ENCODE measurements at places on chromosomes 1 and 21.

DNA sequence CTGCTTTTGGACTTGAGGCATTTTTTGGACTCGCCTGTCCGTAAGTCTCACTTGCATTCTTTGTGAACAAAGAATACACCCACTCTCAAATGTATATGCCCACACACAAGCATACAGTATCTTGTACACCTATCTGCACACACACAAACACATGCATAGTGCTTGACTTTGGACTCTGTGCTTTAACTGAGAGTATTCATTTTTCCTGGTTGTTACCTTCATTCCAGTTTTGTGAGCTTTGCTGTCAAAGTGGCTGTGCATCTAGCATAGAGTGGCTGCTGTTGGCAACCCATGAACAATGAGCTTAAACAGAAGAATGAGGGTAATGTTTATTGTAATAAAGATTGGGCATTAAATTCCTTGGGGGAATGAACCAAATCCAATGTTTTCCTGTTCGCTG, 199.0 kb downstream of the PDE4B start:
- DNase-seq = no peak

DNA sequence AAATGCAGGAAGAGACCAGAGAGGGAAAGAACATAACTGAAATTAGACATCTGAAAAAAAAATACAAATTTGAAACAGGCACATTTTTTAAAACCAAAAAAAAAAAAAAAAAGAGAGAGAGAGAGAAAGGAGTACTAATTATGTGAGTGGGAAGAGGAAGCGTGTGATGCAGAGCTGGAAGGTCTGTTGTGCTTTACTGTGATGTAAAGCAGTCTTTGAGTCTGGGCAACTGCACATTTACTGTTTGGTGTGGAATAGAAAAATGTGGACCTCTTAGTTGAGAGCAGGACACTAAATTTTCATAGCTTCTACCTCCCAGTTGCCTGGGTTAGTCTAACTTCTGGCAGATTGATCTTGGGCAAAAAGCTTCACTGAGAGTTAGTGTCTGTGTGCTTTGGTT, 16.5 kb downstream of the LHX9 start:
- DNase-seq = no peak

DNA sequence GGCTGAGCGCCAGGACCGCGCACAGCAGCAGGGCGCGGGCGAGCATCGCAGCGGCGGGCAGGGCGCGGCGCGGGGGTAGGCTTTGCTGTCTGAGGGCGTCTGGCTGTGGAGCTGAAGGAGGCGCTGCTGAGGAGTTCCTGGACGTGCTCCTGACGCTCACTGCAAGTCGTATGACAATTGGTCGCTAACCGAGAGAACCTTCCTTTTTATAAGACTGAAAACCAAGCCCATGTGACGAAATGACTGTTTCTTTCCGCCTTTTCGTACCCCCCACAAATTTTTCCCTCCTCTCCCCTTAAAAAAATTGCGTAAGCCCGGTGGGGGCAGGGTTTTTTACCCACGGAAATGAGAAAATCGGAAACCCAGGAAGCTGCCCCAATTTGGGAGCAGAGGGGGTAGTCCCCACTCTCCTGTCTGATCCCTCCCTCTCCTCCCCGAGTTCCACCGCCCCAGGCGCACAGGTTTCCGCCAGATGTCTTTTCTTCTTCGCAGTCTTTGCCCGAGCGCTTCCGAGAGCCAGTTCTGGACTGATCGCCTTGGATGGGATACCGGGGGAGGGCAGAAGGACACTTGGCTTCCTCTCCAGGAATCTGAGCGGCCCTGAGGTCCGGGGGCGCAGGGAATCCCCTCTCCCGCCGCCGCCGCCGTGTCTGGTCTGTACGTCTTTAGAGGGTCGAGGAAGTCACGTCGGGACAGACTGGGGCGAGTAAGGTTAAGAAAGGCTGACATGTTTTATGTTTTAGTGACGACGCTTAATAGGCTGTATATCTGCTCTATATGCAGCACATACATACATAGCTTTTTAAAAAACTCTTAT, at the start of gene PTGS2:
Gene PTGS2 (minus strand): TSS at position 179 of the 817 bp plus-strand sequence. CDS start 133 bp downstream, at position 46.
- no peak for DNase-seq

- no peak for DNase-seq
These were observed 12.2 kb upstream of the CDC42BPA start for GRCh38 chr1:227330279-227331076.

GRCh38 chr1:14310476-14310875, 288.0 kb upstream of the KAZN start:
- DNase-seq = no peak

DNA sequence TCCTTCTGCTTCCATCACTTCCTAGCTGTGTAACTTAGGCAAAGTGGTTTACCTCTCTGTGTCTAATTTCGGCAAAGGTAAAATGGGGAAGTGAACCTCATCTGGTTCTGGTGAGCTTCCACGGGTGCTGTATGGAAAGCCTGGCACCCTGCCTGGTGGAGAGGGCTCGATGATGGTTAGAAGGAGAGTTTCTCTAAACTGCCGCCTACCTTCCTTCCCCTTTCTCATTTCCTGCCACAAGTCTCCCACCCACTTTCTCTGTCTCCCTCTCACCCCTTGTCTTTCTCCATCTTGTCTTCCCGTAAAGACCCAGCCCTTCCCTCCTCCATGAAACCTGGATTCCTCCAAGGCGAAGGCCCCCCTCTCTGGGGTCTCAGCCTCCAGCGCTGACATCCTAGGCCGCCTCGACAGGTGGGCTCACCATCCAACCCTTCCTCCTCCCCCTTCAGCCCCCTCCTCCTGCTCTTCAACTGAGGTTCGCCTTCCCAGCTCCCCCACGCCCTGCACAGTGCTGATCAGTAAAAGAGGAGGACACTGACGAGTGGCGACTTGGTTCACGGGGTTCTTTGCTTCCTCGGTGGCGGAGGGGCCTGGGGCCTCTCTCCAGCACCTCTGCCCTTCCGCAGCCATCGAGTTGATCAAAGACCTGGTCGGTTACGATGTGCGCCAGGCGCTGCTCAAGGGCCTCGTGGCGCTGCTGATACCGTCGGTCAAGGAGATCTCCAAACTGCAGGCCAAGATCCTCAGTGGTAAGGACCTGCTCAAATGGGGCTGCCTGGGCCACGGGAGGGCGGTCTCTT, 7.3 kb downstream of the RNU5D-1 start:
- DNase-seq = no peak

GRCh38 chr1:238648751-238649150, 737.6 kb upstream of the CHRM3 start:
- DNase-seq = no peak

DNA sequence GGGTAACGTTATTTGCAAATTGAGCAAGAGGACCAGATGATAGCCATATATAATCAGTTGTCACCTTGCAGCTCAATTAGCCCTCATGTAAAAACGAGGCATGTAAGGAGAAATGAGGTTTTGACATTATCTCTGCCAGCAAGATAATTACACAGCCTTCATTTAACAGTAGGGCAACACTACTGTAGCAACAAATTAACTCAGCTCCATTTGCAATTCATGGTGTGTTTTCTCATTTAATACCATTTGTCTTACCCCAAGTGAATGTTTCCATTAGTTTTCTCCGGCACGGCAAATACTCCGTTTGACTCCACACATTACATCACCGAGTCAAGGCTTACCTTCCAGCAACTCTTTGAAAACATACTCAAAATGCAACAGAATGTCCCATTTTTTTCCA, 66.7 kb downstream of the GPATCH2 start:
- no peak for DNase-seq

GRCh38 chr1:160116283-160117147, 956 bp downstream of the ATP1A2 start:
- DNase-seq = no peak

GRCh38 chr1:111736548-111737215, 2.5 kb downstream of the INKA2 start:
- no peak for DNase-seq

DNA sequence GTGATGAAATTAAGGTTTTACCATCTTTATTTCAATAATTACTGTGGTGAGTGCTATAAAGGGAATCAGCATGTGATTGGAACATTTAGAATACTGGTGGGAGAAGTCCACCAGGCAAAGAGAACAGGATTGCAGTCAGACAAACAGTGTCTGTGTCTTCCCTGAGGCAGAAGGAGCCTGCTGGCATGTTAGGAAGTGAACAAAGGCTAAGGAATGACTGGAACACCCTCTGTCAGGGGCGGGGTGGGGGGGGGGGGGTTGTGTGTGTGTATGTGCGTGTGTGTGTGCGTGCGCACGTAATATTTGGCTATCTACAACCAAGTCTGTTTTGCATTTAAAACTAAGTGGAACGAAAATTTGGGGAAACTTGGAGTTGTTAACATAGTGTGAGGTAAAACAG, 30.2 kb downstream of the SRRM1 start:
- no peak for DNase-seq

DNA sequence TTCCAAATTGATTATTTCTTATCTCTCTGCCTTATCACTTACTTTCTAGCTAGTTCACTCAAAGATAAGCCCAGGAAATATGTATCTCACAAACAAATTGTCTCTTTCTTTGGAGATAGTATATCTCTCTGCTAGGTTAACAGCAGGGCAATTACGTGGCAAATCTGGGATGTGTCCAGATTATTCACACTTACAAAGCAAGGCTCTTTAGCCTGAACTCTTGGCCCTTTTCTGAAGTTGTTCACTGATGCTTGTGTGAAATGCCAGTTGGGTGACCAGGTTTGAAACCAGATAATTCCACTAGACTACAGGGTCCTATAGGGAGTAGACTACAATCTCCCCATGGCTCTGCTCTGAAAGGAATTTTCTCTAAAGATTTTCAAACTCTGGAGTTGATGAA, 30.8 kb upstream of the FAM78B start:
- DNase-seq = no peak

DNA sequence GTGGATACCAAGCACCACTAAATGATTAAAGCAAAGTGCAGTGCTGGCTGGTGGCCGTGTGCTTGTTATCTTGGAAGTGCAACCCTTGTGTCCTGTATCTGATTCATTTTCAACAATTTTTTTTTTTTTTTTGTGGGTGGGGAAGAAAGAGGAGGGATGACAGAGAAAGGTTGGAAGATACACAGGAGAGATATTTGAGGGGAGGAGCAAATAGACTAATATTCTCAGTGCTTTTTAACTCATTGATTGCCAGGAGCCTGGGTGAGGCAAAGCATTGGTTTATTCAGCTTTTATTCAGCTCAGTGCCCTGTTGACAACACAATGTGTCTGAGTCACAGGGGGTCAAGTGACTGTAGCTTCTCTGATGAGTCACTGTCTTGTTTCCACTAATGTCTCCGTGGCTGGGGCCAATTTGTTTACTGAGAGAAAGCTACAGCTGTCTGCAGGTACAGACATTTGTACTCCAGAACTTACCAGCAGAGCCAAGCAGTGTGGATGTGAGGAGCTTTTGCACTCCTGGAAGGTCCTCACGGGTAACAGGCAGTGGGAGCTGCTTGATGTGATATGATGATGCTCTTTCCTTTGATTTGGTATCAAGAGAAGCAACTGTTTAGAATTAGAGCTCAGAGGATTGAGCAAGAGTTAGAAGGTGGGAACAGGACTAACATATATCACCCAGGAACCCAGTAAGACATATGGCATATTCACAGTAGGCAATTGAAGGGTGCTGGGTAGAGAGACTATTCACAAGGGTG, 23.6 kb upstream of the DNM3 start:
- DNase-seq = no peak

- DNase-seq = peak; percentile 23
These were observed 820 bp upstream of the TTF2 start for GRCh38 chr1:117059334-117059677.

DNA sequence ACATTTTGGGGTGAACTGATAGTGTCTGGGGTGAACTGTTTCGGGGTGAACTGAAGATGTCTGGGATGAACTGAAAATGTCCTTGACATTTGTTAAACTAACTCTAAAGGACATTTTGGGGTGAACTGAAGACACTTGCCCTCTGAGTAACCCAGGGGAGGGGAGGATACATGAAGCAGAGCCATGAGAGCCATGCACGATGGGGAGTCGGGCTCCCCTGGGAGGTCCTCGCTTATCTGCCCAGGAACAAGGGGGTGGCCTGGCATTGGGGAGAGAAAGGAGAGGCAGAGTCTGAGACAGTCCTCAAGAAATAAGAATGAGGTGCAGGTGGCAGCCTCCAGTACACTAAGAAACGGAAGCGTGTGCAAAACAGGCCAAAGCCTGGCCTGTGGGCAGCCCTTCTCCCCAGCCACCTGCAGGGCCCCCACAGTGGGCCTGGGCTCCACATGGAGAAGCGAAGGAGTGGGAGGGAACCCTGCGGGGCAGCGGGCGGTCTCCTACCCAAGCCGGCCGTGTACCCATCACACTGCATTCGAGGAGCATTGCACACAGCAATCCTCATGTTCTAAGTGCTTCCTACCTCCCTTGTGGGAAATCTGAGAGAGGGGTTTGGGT, 24.2 kb downstream of the RSPH1 start:
- DNase-seq = no peak

DNA sequence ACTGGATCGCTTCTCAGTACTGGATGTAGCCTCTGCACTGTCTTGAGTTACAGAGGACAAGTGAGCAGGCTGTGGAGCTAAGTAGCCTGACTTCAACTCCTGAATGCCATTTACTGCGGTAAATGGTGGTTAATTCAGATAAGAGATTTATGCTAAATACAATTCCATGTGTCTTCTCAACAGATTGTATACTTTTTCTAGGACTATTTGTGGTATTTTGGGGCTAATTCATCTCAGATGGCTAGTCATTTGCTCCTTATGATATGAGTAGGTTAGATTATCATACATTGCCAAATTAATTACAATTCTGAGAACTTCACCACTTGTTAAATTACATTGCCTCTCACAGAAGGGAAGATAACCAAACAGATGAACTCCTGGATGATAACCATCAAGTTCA, 90.5 kb downstream of the NTNG1 start:
- DNase-seq = no peak

- no peak for DNase-seq
These were observed 3.2 kb downstream of the DMBX1 start for GRCh38 chr1:46492871-46493270.

DNA sequence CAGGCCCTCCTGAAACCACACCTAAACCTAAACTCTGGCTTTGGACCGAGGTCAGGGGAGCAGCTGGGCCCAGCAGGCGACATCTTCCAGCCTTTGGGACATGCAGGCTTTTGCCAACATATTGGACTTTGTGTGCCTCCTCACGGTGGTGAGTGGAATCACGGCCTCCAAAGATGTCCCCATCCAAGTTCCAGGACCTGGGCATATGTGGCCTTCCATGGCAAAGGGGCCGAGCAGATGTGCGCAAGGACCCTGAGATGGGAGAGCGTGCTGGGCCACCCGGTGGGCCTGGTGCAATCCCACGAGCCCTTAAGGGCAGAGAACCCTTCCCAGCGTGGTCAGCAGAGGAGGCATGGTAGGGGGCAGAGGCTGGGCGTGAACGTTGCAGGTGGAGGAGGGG, 160.8 kb upstream of the C1orf174 start:
- no peak for DNase-seq

DNA sequence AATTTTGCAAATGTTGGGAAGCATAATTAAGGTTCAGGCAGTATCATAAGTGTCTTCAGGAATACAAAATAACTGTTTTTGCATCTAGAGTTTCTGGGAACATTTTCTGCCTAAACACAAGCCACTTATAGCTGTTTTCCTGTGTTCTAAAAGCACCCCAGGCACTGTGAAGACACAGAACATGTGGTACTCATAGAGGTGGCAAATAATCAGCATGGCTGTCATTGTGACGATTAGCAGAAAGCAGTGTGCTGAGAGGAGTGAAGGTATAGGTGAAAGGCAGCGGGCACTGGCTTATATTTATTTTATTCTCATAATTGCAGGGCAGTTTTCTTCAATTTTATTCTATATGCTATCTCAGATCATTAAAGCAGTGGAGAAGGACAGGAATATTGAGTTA, 119.6 kb downstream of the LRRC53 start:
- no peak for DNase-seq

- no peak for DNase-seq
These were observed 46.5 kb upstream of the TENT5B start for GRCh38 chr1:27058966-27059669.
